NCI-H187 treated with DMSO at 0.1 percent for 48 hours (cell line): ENCODE measurements at places on chromosomes 2 and 18.
A peak's percentile ranks its signal among the peaks of the same experiment; 100 is the strongest.

GRCh38 chr2:221775096-221775495 lies 203.0 kb upstream of the EPHA4 start:
- no peak for DNase-seq

DNA sequence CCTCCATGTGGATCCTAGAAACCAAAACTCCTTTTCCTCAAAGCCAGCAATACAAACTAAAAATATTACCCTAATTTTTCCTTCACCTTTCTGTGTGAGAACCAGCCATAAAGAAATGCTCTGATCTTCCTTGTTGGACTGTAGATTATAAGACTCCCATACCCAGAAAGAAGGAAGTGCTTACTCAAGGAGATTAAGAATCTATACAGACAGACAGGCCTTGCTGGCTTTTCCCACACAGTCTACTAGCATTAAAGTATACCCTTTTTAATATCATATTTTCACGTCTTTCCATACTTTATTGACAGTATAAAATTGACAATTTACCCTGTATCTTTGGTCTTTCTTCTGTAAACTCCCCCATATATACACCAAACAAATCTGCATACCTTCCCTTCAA lies 139.0 kb downstream of the GULP1 start:
- no peak for DNase-seq

DNA sequence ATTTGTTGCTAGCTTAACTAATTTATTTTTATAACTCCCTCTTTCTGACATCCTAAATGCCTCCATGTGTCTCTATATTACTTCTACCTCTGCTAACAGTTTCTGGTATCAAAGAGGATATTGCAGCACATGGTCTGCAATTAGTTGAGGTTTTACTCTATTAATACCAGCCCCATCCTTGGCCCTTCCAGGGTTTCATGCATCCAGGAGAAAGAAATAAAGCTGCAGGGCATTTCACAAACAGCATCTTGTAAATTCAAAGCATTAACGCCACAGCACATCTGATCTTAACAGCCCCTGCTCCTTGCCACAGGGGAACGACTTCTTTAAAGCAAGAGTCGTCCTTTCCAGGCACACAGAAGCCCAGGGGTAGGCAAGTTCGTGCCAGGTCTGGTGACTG lies 258.9 kb downstream of the ICOS start:
- DNase-seq = no peak

DNA sequence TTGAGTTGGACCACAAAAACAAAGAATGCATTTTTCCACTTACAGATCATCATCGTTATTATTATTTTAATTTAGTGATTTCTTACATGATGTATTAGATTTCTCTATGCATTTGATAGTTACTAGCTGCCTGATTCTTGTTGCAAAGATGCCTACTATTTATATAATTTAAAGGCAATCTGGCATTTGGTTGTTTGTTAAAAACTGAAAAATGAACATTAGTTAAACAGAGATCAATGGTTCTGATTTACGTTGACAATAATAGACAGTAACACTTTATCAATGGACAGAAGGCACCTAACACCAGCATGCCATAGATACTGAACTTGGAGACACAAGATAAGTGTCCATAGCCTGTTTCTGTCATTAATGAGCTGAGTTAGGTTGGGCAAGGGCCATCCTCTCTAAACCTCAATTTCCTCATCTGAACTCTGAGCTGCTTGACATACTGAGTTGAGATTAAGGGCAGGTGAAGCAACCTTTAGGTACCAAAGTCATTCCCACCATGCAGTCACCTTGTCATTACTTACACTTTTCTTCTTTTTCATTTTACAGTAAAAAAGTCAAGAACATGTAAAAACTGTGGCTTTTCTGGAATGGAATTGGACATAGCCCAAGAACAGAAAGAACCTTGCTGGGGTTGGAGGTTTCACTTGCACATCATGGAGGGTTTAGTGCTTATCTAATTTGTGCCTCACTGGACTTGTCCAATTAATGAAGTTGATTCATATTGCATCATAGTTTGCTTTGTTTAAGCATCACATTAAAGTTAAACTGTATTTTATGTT lies 3.1 kb downstream of the CCL20 start:
- no peak for DNase-seq

DNA sequence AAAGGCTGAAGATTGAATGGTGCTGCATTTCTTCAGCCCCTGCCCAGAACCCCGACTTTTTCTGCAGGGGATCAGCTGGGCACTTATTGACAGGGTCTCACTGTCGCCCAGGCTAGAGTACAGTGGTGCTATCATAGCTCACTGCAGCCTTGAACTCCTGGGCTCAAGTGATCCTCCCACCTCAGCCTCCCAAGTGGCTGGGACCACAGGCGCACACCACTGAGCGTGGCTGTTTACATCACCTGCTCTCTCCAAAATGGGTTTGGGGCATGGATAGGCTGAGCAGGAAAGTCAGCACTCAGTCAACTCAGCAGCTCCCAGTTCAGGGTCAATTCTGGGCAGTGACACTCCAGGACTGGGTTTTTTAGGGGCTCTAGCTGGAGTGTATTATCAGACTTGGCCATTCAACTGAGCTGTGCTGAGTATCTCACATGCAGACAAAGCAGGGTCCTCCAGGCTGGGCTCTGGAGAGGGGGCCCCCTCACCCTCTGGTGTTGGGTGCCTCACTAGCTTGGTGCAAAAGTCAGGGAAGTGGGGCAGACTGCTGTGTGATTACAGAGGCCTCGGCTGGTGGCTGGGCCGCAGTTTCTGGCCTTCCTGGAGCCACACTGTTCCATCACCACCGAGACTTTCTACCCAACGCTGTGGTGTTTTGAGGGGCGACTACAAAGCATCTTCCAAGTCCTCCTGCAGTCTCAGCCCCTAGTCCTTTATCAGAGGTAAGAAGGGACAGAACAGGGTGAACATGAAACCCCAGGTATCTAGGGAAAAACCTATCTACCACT lies 4.5 kb downstream of the ABHD1 start:
- DNase-seq = no peak

- peak; percentile 68 for DNase-seq
These were observed 19.7 kb downstream of the GNLY start for GRCh38 chr2:85713836-85714235.

DNA sequence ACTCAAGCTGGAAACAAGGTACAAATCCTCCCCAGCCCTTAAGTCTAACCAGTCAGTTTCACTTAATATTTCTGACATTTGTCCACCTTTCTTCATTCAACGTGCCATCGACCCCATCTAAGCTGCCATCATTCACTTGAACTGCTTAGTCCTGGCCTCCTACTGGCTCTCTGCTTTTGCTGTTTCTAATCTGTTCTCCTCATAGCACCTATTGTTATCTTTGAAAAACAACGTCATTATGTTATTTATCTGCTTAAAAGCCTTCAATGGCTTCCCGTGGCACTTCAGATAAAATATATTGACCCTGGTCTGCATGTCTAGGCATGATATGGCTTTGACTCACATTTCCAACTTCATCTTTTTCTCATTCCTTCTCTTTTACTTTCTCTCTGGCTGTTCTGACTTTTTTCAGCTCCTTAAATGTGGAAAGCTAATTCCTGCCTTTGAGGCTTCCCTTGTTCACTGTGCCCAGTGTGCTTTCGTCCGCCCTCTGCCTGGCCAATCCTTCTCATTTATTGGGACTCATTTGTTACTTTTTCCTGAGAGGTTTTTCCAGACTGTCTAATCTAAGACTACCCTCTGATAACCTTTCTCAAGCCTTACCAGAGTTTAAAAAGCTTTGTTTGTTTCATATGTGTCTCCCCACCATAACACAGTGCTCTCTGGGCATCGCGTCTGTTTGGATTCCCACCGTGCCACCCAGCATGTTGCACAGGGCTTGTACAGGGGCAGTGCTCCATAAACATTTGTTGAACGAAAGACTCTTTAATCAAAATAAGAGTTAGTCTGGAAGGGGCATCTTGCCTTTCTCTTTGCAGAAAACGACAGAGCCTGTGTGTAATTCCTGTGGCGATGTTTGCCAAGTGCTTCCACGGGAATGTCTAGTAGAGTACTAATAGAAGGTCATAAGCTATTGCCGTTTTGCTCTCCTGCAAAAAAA lies 183.9 kb downstream of the FMNL2 start:
- DNase-seq = no peak
